ENCODE measurements at places on chromosomes 3 and 15.

- peak overlapping the region; percentile 51 for H3K4me3 ChIP-seq
- H3K27ac ChIP-seq = peak overlapping the region; percentile 95
These were observed 36.5 kb upstream of the RAB11A start for GRCh38 chr15:65832549-65833364.

GRCh38 chr3:190641564-190641963 lies 127.7 kb downstream of the IL1RAP start:
- peaks cover 19% of the 10 kb centered on the region for H3K36me3 ChIP-seq
- no peak for DNase-seq
- no peak overlapping the region for H3K27ac ChIP-seq
- no peak overlapping the region for H3K4me3 ChIP-seq
- H3K27me3 ChIP-seq = no peaks in the 10 kb centered on the region

DNA sequence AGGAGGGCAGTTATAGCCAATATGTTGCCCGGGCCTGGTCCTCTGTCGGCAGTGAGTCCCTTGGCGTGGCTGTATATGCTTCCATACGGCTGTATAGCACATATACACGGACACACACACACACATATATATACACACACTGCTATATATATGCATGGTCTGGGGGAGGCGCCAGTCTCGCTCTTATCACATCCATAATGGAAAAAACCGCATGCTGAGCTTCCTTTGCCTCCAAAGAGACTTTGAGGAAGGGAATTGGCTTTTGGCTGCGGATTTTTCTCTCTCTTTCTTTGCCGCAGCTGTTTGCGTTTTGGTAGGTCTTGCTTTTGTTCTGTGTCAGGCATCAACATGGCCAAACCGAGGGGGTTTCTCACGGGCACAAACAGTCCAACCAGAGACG lies 11.3 kb upstream of the TMEM115 start:
- no peaks in the 10 kb centered on the region for H3K27me3 ChIP-seq
- no peak for DNase-seq
- peaks cover 2% of the 10 kb centered on the region for H3K4me1 ChIP-seq
- no peak overlapping the region for H3K4me3 ChIP-seq
- H3K27ac ChIP-seq = no peak overlapping the region

GRCh38 chr3:105891101-105891500 lies 22.3 kb upstream of the CBLB start:
- no peak for DNase-seq
- peaks cover 2% of the 10 kb centered on the region for H3K36me3 ChIP-seq
- H3K4me3 ChIP-seq = no peak overlapping the region
- no peaks in the 10 kb centered on the region for H3K27me3 ChIP-seq
- peak overlapping the region; percentile 14 for H3K27ac ChIP-seq

DNA sequence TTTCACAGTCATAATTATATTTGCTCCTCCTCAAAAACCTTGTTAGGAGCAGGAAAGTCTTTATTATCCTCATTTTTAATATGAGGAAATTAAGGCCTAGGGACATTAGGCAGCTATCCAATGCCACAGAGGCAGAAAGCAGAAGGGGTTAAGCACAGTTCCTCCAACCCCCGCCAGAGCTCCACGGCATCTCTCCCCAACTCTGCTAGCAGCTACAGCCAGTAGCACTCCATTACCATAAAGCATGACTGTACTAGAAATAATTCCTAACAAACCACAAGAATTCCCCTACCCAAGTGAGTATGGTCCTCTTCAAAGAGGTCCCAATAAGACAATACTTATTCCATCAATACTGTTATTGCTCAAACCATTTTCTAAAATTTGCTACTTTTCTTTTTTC lies 9.8 kb downstream of the HEG1 start:
- H3K36me3 ChIP-seq = peaks cover 43% of the 10 kb centered on the region
- DNase-seq = no peak
- H3K27ac ChIP-seq = no peak overlapping the region
- H3K4me1 ChIP-seq = peaks cover 15% of the 10 kb centered on the region

DNA sequence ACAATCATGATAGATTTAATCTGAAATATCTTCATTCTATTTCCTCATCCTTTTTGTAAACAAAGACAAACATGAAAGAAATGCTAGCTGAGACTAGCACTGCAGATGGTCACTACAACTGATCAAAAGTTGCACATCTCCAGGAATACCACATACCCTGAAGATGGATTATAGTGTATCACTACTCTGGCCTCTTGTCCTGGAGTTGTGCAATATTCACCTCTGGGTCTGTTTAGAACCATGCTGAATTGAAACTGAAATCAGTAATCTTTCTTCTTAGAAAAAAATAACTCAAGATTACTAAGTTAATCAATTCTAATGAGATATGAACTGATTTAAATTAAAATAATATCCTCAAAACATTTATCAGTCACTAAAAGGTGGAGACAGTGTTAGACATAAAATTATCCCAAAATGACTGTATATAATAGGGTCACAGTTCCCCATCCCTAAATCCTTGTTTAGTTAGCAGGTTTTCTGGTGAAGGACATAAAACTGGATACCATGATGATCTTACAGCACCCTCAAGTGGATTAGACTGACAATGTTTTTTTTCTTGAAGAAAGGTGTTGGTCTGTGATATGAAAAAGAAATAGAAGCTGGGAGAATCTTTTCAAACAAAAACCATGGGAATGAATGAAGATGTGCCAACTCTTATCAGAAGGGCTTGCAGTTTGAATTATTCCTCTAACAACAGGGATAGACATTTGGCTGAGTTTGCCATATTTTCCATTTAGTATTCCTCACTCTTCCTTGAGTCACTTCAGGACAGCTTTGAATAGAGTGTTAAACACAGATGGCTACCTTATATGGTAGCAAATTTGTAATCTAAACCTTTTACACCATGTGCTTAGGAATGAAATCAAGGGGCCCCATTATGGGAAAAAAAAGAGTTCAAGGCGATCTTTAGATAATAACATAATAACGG lies 7.1 kb upstream of the TTC14 start:
- H3K4me1 ChIP-seq = no peaks in the 10 kb centered on the region
- H3K27ac ChIP-seq = no peak overlapping the region
- no peak overlapping the region for H3K4me3 ChIP-seq
- no peaks in the 10 kb centered on the region for H3K36me3 ChIP-seq

DNA sequence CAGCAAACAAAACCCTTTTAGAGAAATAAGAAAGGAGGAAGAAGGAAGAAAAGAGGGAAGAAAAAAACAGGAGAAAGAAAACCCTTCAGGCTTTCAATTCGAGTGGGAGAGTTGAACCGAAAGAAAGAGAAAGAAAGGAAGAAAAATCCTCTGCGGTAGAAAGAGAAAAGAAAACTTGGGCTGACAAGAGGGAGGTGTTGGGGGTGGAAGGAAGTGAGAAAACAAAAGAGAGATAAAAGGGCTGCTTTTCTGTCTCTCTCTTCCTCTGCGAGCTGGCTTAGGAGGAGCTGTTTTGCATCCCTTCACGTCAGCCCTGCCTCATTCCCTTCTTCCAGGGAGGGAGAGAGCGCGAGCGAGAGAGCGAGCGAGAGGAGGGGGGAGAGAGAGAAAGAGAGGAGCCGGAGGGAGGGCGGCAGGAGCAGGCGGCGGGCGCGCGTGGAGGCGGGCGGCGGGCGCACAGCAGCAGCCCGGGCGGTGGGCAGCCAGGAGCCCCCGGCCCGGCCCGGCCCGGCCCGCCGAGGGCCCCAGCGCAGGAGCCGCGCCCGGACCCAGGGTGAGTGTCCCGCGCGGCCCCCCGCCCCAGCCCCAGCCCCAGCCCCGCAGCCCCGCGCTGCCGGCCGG lies at the start of gene ZNF710:
Gene ZNF710, plus strand, starts transcription at position 263 of the 621 bp plus-strand sequence. CDS start 65,814 bp downstream, outside the sequence.
- peaks cover 33% of the 10 kb centered on the region for H3K4me1 ChIP-seq
- H3K27ac ChIP-seq = peak within 1 kb of the TSS; percentile 87
- H3K4me3 ChIP-seq = peak within 1 kb of the TSS; percentile 86
- peaks cover 3% of the 10 kb centered on the region for H3K27me3 ChIP-seq
- DNase-seq = peak; percentile 54
- peaks cover 4% of the 10 kb centered on the region for H3K36me3 ChIP-seq

DNA sequence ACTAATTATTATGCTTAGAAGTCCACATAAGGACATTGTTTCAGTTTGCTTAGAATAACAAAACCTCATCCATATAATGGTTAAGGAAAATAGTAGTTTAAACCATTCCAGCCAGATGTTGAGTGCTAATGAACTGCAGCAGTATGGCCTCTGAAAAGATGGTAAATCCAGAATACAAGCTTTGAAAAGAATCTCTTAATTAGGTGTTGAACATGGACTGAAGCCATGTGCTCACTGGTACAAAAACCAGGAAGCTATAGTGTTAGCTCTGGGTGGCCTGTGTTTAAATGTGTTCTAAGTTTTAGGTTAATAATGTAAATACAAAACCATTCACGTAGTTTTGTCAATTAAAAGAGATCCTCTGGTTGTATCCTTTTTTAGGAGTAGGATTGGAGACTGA lies 78.2 kb downstream of the GALK2 start:
- peaks cover 54% of the 10 kb centered on the region for H3K36me3 ChIP-seq
- H3K27me3 ChIP-seq = no peaks in the 10 kb centered on the region
- no peak overlapping the region for H3K27ac ChIP-seq
- H3K4me3 ChIP-seq = no peak overlapping the region
- no peak for DNase-seq

- no peak overlapping the region for H3K27ac ChIP-seq
- DNase-seq = peak; percentile 88
- H3K36me3 ChIP-seq = no peaks in the 10 kb centered on the region
- peaks cover 36% of the 10 kb centered on the region for H3K27me3 ChIP-seq
- peaks cover 38% of the 10 kb centered on the region for H3K4me1 ChIP-seq
- no peak overlapping the region for H3K4me3 ChIP-seq
These were observed 19.0 kb downstream of the STOML1 start for GRCh38 chr15:73972984-73973682.

DNA sequence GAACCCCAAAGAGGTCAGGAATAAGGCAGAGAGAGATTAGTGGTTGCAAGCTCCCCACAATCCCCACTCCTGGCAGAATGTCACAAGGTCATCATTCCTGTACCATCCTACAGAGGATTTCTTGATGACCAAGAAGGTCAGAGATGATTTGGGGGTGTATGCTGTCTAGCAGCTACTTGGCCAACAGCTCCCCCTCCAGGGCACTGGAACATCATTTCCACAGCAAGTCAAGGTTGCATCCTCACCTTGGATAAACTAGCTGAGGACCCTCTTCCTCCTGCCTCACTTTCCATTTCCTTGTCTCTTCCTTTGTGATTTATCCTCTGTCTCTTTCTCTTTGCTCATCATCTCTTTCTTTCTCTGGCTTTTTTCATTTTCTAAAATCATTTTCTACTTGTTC lies 106.3 kb downstream of the PROS1 start:
- H3K27ac ChIP-seq = no peak overlapping the region
- H3K27me3 ChIP-seq = no peaks in the 10 kb centered on the region
- no peak overlapping the region for H3K4me3 ChIP-seq

DNA sequence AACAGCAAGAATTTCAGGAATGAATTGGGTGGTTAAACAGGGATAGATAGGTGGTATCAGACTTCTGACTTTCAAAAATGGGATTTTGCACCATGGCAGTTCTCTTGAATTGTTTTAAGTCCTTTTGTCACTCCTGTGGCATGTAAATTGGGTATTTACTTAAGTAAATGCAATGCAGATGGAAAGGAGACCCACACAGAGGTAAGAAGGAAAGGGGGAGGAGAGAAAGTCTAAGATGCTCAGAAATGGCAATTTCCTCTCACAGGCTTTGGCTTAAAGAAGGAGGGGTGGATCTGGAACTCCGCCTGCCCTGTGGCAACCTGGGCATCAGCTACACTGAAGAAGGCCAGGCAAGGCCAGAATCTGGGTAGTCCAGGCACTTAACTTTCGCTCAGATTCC lies 197.1 kb upstream of the UBE2E1 start:
- no peak for DNase-seq
- H3K4me1 ChIP-seq = no peaks in the 10 kb centered on the region
- no peaks in the 10 kb centered on the region for H3K36me3 ChIP-seq
- peaks cover 7% of the 10 kb centered on the region for H3K27me3 ChIP-seq
- no peak overlapping the region for H3K4me3 ChIP-seq

- H3K27ac ChIP-seq = no peak overlapping the region
- peaks cover 76% of the 10 kb centered on the region for H3K27me3 ChIP-seq
- H3K36me3 ChIP-seq = peaks cover 3% of the 10 kb centered on the region
- H3K4me3 ChIP-seq = no peak overlapping the region
These were observed 3.6 kb upstream of the GNB4 start for GRCh38 chr3:179454887-179455286.

- H3K4me1 ChIP-seq = peaks cover 8% of the 10 kb centered on the region
- no peak for DNase-seq
- no peaks in the 10 kb centered on the region for H3K27me3 ChIP-seq
- no peak overlapping the region for H3K27ac ChIP-seq
- peaks cover 45% of the 10 kb centered on the region for H3K36me3 ChIP-seq
These were observed 42.9 kb downstream of the ATP13A3 start for GRCh38 chr3:194443901-194444300.

GRCh38 chr3:160038862-160039562 lies 50.4 kb downstream of the IL12A start:
- peaks cover 6% of the 10 kb centered on the region for H3K36me3 ChIP-seq
- DNase-seq = no peak
- H3K27ac ChIP-seq = no peak overlapping the region
